ENCODE measurements at places on chromosomes 2 and 18. TPM values are rescaled to one million over a fixed set of nuclear protein-coding genes. Genes with fewer than 3 reads are reported as not detected.

Gene GPBAR1
- total RNA-seq: 2.6 TPM

Gene HTR2B
- not detected for total RNA-seq

GRCh38 chr2:3188405-3188946 is 189.1 kb downstream of the EIPR1 start:
- H3K4me1 ChIP-seq: no peaks in the 10 kb centered on the region
- no peak overlapping the region for H3K27ac ChIP-seq
- DNase-seq: no peak
- H3K36me3 ChIP-seq: peaks cover 21% of the 10 kb centered on the region

GRCh38 chr18:55096263-55096951 is 137.1 kb upstream of the CCDC68 start:
- DNase-seq: no peak
- H3K4me1 ChIP-seq: no peaks in the 10 kb centered on the region
- no peak overlapping the region for H3K4me3 ChIP-seq
- no peaks in the 10 kb centered on the region for H3K36me3 ChIP-seq

DNA sequence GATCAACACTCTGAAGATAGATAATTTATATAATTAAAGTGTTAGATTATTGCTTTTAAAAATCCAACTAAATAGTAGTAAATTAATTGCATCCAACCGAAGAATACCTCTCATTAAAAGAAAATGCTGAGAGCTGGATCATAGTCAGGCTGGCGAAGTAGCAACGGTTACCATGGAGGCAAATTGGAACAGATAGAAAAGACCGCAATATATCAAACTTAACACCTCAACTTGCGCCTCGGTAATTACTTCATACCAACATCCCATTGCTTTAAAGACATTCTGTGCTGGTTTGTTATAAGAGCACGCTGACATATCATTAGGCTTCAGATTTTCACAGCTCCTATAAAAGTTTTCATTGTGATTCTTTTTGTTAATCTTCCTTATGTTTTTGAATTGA is 183.8 kb upstream of the ZC3H15 start:
- H3K36me3 ChIP-seq: no peaks in the 10 kb centered on the region
- no peaks in the 10 kb centered on the region for H3K4me1 ChIP-seq
- H3K27me3 ChIP-seq: no peaks in the 10 kb centered on the region

GRCh38 chr18:33844232-33844631 is 266.2 kb downstream of the ASXL3 start:
- no peak overlapping the region for H3K4me3 ChIP-seq
- no peak for DNase-seq
- no peaks in the 10 kb centered on the region for H3K27me3 ChIP-seq
- H3K4me1 ChIP-seq: no peaks in the 10 kb centered on the region

- H3K27ac ChIP-seq: no peak overlapping the region
- no peak overlapping the region for H3K4me3 ChIP-seq
- peaks cover 19% of the 10 kb centered on the region for H3K4me1 ChIP-seq
- no peaks in the 10 kb centered on the region for H3K27me3 ChIP-seq
These were observed 64.1 kb downstream of the BCL2 start for GRCh38 chr18:63255435-63255834.

DNA sequence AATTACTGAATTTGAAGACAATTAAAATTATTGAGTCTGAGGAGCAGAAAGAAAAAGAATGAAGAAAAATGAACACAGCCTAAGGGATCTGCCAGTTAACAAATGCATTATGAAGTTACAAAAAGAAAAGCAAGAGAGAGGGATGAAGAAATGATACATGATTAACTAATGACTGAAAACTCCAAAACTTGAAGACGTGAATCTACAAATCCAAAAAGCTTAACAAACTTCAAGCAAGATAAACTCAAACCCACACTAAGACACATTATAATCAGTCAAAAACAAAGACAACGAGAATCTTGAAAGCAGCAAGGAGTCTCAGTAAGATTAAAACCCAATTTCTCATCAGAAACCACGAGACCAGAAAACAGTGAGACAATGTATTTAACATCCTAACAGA is 15.6 kb downstream of the RPRD1A start:
- H3K36me3 ChIP-seq: no peaks in the 10 kb centered on the region
- H3K27me3 ChIP-seq: no peaks in the 10 kb centered on the region
- DNase-seq: no peak
- no peaks in the 10 kb centered on the region for H3K4me1 ChIP-seq
- no peak overlapping the region for H3K4me3 ChIP-seq

- no peak overlapping the region for H3K27ac ChIP-seq
- H3K27me3 ChIP-seq: no peaks in the 10 kb centered on the region
- no peak overlapping the region for H3K4me3 ChIP-seq
- H3K4me1 ChIP-seq: no peaks in the 10 kb centered on the region
- no peaks in the 10 kb centered on the region for H3K36me3 ChIP-seq
- DNase-seq: no peak
These were observed 134.8 kb downstream of the GCA start for GRCh38 chr2:162478721-162479129.

- no peak for DNase-seq
- H3K27me3 ChIP-seq: no peaks in the 10 kb centered on the region
- peaks cover 55% of the 10 kb centered on the region for H3K36me3 ChIP-seq
- H3K27ac ChIP-seq: no peak overlapping the region
- no peak overlapping the region for H3K4me3 ChIP-seq
These were observed 132.7 kb upstream of the TTC27 start for GRCh38 chr2:32495139-32495538.

Data from natural killer cell (primary cell).